ENCODE measurements at places on chromosomes 11 and 22.
A peak's percentile ranks its signal among the peaks of the same experiment; 100 is the strongest.

DNA sequence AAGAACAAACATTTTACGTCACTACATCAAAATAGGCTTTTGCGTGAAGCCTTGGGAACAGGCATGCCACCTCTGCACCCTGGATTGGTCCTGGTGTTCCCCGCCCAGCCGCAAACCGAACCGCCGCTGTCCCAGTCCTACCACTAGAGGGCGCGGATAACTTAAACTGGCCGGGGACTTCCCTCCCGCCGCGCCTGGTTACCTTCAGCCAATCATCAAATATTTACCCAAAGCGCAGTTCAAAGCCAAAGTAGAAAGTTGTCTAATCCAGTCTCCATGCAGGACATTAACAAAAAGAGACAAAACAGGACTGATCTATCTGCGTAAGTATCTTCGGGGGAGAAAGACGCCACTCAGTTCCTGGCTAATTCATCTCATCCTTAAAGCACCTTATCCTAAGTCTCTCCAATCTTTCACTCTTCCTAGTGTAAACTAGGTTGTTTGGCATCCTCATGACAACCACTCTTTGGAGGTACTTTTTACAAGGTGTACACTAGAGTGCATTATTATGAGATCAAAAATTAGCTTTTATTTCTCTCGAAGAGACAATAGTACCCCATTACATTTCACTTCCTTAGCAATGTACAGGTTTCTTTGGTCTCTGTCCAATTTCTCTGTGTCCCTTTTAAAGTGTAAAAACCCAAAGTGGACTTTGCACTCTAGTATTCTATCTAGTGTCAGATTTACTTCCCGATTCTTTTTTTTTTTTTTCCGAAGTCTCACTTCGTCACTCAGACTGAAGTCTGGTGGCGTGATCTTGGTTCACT, 3.9 kb upstream of the CRY2 start:
- peak; percentile 83 for DNase-seq

DNA sequence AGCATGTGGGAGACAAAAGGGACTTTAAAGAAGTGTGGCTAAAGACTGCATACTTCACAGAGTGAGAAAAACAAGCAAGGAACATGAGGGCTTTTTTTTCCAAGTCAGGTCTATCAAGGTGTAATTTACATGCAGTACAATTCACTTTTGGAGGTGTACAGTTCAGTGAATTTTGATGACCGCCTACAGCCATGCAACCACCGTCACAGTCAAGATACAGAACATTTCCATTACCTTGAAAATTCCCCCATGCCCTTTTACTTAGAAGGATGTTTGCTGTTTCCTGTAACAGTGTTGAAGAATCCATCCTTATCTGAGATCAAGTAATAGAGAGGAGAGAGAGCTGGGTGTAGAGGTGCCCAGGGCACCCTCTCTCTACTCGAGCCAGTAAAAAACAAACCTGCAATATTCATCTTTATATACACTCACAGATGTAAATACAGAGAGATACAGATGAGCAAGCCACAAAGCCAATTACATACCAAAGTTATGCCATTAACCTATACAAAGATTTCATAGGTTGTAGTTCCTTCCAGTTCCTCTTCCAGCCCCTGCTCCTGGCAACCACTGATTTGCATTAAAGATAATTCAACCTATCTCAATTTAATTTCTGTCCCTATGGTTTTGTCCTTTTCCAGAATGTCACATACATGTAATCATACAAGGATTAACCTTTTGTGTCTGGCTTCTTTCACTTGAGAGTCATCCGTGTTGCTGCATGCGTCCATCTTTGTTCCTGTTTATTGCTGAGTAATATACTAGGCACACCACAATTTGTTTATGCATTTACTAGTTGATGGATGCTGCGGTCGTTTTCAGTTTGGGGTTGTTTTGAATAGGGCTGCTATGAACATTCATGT, 35.0 kb upstream of the RASD2 start:
- no peak for DNase-seq

DNA sequence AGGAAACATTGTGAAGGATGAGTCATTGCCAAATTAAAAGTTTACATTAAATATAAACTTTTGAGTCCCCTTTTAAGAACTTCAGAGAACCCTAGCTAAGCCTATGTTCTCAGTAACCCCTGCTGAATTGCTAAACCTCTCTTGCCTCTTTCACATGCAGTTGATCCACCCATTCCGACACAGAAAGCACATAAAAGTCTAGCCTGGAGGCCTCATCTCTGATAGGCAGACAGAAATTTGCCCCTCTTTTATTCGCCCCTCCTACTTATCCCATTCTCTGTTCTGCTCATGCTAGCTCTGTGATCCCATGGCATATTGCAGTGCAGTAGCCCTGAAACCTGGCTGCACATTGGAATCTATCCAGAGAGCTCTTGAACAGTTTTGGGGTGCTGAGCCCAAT, 58.2 kb upstream of the PDE3B start:
- no peak for DNase-seq

- no peak for DNase-seq
Observed at GRCh38 chr11:28104984-28105383, 3.0 kb downstream of the KIF18A start.

DNA sequence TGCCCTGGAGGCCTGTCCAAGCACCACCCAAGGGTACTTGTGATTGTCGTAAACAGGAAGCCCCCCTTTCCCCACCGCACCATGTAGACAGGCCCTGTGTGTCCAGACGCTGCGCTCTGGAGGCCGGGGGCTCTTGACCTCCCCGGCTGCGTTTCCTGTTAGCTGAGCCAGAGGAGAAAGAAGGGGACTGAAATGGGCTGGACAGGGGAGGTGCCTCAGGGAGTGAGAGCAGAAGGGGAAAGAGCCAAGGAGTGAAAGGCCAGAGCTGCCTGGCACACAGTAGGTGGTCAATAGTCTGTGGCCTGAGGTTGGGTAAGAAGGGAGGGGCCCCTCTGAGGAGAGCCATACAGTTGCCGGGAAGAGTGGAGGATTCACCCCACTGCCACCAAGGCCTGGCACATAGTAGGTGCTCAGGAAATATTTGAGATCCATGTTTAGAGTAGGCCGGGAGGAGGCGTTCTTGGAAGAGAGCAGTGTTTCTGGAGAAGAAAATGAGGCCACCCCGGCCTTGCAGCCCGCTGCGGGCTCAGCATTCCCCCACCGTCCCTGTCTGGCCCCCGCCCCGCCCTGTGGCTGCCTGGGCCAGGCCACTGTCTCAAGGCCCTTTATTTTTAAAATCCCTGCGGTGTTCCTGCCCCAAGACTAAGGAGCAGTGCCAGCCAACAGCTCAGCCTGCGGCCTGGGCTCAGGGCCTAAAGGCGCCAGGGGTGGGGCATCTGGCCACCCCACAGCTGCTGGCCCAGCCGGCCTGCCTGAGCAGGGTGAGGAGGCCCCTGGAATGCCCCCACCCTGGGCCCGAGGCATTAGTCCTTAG, 13.6 kb upstream of the CDC42EP1 start:
- no peak for DNase-seq

- no peak for DNase-seq
Observed at GRCh38 chr11:108491936-108492335, 6.2 kb downstream of the POGLUT3 start.

DNA sequence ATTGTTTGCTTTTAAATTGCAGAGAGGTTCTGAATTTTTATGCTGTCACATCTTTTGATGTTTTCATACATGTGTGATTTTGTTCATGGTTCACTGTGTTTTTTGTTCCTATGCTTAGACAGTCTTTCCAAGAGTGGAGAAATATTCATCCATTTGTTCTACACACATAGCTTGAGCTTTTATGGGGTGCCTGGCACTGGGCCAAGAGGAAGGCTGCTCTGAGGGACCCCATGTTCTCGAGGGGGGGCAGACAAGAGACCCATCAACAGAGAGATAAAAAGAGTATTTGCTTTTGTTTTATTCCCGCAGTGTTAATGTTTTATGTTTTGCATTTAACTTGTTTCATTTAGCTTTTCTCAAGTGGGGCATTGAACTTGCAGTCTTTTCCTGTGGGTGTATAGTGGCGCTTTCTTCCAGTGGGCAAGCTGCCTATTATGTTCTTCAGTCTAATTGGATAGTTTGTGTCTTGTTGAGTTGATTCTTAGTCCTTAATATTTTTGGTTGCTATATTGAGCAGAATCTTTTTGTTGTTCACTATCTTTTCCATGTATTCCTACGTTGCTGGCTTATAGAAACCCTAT, 57.7 kb downstream of the CABIN1 start:
- no peak for DNase-seq

- DNase-seq, result no peak
Observed at GRCh38 chr22:24033731-24034130, 22.6 kb downstream of the CABIN1 start.

Measured in GM13976 (cell line).